Motor neuron (in vitro differentiated cells): ENCODE measurements at places on chromosomes 6 and 20. TPM values are rescaled to one million over a fixed set of nuclear protein-coding genes. Genes with fewer than 3 reads are reported as not detected.

DNA sequence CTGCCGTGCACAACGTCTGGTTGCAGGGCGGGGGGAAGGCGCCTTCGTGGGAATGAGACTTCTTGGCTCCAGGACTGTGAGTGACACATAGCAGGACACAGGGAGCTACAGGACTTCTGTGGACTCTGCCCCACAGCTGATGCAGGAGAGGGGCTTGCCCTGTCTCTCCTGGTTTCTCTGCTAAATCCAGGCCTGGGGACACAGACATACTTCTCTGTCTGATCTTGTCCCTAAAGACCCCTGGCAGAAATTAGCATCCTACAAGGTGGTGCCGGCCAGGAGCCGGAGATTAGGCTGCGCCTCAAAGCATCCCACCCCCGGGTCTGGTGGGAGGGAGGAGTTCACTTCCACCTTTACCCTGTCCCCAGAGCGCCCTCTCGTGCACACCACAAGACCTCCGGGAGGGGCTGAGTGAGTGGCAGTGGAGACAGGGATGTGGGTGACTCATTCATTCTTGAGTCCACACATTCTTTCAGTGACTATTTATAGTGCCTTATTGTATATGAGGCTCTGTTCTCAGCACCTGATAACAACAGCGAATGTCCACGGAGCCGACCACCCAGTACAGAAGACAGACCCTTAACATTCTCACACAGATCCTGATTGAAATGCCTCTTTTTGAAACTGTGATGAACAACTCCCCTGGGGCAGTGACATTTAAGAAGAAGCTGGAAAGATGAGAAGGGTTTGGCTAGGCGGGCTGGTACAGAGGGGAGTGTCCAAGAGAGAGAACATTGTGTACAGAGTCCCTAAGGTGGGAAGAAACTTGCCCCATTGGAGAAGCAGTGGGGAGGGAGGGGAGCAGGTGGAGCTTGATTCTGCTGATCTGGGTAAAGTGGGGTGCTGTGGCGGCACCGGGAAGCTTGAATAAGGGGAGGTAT, 39.0 kb downstream of the GMPR start:
- ATAC-seq: peak; percentile 98

DNA sequence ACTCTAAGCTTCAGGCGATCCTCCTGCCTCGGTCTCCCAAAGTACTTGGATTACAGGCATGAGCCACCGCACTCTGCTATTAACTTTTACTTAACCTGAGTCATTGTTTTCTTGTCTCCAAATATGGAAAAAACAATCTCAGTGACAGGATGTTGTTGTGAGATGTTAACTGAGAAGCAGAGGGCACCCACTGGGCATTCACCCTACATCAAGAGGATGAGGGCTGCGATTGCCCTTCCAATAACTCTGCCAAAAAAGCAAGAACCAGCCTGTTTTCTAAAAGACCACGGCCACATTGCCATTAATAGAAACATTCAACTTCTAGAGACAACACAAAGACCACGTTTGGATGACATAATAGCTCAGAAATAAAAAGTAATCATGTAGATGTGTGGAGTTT, 107.6 kb upstream of the SGK1 start:
- no peak for ATAC-seq

DNA sequence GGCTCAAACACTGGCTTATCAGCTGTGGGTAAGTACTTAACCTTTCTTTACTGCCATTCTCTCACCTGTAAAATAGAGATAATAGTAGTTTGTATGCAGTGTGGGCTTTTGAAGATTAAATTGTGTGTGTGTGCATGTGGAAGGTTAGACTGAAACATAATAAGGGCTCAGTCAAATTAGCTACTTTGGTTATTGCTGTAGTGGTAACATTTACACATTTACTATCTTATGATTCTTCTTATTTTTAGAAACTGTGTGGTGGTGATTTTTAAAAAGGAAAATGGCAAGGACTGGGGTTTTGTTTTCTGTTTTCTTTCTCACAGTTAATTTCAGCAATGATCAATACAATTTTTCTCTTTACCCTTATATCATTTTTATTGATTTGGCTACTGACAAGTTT, 206.9 kb downstream of the NKAIN2 start:
- ATAC-seq: no peak

- ATAC-seq: no peak
Measured at GRCh38 chr20:5807431-5807830, 57.2 kb downstream of the SHLD1 start.

The MRPL18 gene
- 102 and 104 TPM in 2 replicates for total RNA-seq

GRCh38 chr6:148415511-148416260, 73.0 kb downstream of the SASH1 start:
- no peak for ATAC-seq

The MYB gene
- 1.0 and 1.2 TPM in 2 replicates for total RNA-seq

- no peak for ATAC-seq
Measured at GRCh38 chr20:9626357-9626756, 112.0 kb downstream of the LAMP5 start.

DNA sequence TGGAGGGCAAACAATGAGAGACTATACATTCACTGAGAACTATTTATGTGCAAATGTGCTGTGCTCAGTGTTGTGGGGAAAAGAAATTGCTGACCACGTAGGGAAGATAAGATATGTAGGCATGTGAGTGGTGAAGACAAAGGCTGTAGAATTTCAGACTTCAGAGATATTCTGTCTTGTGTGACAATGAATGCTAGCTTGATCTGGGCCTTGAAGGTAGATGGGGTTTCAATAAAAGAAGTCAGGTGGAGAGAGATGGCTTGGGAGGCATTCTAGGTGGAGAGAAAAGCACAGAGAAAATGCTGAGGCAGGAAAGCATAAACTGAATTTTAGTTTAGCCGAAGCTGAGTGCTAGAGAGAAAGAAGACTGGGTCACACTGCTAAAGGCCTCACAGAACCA, 56.8 kb upstream of the EEF1A1 start:
- ATAC-seq: no peak

DNA sequence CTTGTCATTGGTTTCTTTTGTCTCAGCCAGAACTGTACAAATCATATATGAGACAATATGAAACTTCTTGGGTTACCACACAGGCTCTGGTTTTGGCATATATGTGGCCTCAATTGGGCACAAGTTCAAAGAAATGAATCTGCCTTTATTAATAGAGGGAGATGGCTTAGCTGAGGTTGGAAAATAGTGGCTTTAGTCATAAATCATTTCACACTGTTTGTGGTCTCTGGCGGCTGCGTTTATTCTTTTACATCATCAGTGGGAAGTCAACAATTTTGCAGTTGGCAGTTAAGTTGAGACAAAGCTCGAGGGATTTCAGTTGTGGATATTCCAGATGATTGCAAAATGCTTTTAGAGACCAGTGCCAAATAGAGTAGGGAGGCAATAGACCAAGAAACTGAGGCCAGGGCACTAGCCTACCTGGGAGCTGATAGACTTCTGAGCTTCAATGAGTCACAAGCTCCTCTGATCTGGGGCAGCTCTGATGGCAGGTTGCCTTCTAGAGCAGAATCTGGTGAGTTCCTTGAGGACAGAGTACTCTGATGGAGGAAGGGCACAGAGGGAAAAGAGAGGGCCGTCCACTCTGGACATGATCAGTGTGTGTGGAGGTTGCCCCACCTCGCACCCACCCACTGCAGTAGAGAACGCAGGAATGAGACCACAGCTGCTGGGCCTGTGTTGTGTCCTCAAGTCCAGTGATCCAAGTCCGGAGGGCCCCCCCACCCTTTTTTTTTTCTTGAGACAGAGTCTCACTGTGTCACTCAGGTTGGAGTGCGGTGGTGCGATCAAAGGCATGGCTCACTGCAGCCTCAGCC, 73.5 kb downstream of the ARMC2 start:
- no peak for ATAC-seq

DNA sequence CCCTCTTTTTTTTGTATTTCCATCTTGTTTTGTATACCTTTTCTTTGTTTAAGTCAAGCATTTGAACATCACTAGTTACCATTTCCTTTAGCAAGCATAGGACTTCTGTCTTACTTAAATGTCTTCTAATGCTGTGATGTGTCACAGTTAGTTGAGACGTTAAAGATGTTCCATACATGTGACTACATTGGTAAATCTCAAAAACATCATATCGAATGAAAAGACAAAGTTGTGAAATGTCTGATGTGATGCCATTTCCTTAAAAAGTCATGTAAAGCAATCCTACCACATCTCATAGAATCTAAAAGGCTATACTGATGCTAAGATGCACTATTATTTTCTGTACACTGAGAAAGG, 26.8 kb downstream of the SLC16A10 start:
- ATAC-seq: peak; percentile 5

- ATAC-seq: peak; percentile 51
Measured at GRCh38 chr6:11064836-11065235, 20.7 kb upstream of the ELOVL2 start.

DNA sequence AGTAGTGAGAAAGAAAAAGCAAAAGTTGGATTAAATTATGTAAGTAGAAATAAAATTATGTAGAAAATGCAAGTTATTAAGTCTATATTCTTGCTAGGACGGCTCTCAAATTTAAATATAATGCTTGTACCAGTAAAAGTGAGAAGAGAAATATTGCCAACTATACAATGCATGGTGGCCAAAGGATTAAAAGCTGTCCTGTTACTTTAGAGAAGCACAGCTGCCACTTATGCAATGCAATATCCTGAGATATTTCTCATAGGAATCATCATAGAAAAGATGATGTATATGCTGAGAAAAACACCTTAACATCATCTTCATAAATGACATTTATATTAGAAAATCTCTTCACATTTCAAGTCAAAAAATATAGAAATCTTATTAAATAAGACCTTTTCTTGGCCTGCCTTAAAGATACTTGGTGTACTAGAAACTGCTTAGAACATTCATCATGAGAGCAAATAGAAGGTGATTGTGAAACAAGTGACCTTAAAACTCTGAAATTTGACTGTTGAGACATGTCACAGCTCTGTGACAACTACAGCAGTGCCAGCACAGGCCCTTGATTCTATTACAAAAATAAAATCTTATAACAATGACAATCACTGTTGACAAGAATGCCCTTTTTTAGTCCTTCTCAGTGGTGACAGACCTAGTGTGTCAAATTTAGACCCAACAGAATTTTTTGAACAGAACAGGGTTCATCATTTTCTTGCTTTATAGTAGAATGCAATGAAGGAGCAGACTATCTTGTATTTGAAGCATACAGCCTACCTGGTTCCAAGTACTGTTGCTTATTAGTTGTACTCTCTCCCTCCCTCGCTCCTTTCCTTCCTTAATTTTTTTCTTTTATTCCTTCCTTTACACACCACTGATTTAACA, 173.1 kb downstream of the CLVS2 start:
- no peak for ATAC-seq

GRCh38 chr6:25670793-25671513, 18.9 kb downstream of the SCGN start:
- no peak for ATAC-seq

DNA sequence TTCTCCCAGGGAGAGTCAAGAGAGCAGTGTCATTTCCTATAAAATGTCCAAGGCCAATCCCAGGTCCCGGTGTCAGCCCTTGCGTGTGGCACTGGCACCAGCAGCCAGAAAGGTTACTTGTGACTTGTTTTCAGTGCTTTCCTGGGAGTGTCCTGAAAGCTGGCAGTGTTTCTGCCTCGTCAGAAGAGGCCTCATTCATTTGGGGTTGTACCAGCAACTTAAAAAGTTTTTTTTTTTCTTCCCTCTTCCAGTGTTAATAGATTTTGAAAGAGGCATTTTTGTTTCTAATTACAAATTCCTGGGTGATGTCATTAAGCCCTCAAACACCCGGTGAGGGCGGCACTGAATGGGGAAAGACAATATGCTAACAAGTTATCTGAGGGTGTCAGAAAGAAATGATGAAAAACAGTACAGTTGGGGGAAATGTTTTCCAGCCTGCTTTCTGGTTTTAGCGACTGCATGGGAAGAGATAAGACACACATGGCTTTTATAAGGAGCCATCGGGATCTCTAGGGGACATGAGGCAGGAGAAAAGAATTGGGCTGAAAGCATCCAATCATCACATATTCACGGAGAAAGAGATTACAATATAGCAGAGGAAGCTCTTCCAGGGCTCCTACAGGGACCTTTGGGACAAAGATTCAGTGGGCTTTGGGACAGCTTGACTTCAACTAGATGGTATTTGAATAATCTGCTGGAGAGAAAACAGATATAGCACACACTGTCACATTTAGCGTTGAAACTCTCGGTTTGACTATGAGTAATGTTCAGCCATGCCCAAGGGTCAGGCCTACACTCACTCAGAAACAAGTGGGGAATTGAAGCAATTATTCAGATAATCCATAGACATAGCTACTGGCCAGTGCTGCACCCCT, 153.0 kb downstream of the BCAS1 start:
- peak; percentile 17 for ATAC-seq

The TRAPPC3L gene
- 0.06 TPM in 1 of 2 replicates, not detected in the other for total RNA-seq

- ATAC-seq: peak; percentile 73
Measured at GRCh38 chr6:89122625-89123024, 4.8 kb upstream of the SRSF12 start.

The BMP7 gene
- 26.7 and 27.3 TPM in 2 replicates for total RNA-seq

DNA sequence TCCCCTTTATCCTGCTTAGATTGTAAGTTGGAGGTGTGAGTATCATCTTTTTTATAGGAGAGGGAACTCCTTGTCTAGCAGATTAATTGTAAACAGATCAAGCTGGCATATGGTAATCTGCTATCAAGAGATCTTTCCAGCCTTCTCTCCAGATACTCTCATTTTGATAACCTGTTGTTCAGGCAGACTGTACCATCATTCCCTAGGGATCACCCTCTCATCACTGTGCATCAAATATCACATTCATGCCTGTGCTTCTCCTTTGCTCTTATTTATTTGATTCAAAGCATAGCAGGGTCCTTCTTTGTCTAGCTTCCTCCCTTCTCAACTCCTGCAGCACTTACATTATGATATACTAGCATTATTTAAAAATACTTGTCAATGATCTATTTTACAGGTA, 73.8 kb downstream of the LRRC1 start:
- peak; percentile 60 for ATAC-seq

The KCNQ5 gene
- total RNA-seq: 3.9 and 11.8 TPM in 2 replicates

DNA sequence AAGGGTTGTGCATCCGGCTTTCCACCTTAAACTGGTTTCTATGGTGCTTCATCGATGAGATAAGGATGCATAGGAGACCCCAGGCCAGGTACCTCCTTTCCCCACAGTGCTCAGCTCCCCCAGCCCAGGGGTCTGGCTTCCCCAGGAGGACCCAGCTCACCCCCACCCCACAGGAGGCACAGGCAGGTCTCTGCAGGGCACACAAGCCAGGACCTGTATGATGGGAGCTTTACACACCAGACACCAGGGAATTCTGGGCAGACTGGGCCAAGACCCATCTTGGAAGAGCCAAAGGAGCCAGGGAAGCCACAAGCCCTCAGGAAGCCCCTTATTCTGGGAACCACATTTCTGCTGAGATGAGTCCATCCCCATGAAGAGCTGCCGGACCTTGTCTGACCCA, 29.6 kb downstream of the UBD start:
- no peak for ATAC-seq

GRCh38 chr6:170231293-170232185, 59.3 kb downstream of the DLL1 start:
- ATAC-seq: no peak

- ATAC-seq: peak; percentile 64
Measured at GRCh38 chr20:46631212-46631869, 19.9 kb downstream of the SLC13A3 start.

The SLC35D3 gene
- 0.15 TPM in 1 of 2 replicates, not detected in the other for total RNA-seq

- no peak for ATAC-seq
Measured at GRCh38 chr20:44678242-44678641, 26.7 kb upstream of the ADA start.

GRCh38 chr6:7451326-7451725, 61.7 kb downstream of the RIOK1 start:
- no peak for ATAC-seq
